Activated T-helper 1 cell treated with anti-CD3 and anti-CD28 coated beads, Interleukin-2, amount 50 U/mL, for 16 hours (primary cell): ENCODE measurements at places on chromosomes 16 and 17.

GRCh38 chr17:10772425-10773380 lies 31.2 kb downstream of the TMEM238L start:
- no peak for DNase-seq

- no peak for DNase-seq
These were observed 257.3 kb upstream of the SALL1 start for GRCh38 chr16:51408357-51408756.

GRCh38 chr17:81794509-81794908 lies 9.4 kb upstream of the GCGR start:
- DNase-seq = no peak

DNA sequence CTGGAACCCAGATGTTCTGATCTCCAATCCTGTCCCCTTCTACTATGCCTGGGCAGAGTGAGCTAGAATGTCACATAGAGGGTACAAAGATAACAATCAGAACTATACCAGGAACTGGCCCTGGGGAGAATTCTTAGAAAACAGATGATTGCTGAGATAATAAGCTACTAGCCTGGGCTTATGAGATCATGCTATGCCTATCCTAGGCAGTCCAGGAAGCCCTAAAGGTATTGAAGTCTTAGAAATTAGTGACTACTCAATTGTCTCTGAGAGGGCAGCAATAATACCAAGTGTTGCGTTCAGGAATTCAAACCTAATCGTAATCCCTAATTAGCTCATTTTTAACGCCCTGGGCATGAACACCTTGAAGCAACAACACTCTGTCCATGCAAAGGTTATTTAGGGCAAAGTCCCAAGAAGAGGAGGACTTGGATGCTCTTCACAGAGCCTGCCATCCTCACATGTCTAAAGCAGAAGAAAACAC lies 77.1 kb downstream of the MMD start:
- DNase-seq = no peak

DNA sequence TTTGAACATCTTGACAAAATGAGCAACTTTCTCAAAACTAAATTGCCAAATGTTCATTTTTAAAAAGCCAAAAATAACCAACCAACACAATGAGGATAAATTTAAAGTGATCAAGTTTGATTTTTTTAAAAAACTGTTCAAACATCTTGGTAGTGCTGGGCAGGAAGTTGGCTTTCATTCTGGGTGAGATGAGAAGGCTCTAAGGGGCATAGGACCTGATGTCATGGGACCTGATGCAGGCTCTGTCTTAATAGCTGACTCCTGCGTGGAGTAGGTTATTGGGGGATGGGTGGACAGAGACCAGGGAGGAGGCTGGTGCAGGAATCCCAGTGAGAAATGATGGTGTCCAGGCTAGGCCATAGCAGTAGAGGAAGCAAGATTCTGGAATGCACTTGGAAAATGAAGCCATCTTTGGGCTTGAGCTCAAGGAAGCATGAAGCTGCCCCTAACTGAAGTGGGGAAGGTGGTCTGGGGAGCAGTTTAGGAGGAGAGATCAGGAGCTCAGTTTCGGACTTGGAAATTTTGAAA lies 20.4 kb downstream of the NLRC5 start:
- DNase-seq = no peak

GRCh38 chr17:61477204-61477834 lies 25.1 kb downstream of the TBX4 start:
- DNase-seq = no peak
